Substantia nigra (tissue), 51 donors: ENCODE measurements at places on chromosomes 1 and 21.

DNA sequence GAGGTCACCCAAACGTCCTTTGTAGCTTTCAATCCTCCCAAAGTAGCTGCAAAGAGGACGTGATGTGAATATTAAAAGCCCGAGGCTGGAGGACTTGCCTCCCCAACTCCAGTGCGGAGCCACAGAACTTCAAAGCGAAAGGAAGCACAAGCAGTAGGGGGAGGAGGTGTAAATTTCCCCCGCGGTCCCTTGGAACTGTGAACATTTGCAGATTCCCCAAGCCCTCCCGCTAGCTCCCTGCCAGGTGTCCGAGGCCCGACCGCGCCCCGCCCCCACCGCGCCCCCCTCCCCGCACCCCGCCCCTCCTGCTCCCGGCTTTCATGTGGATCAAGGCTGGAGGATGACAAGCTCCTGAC, 41.5 kb upstream of the HAO2 start:
- DNase-seq = no peak

DNA sequence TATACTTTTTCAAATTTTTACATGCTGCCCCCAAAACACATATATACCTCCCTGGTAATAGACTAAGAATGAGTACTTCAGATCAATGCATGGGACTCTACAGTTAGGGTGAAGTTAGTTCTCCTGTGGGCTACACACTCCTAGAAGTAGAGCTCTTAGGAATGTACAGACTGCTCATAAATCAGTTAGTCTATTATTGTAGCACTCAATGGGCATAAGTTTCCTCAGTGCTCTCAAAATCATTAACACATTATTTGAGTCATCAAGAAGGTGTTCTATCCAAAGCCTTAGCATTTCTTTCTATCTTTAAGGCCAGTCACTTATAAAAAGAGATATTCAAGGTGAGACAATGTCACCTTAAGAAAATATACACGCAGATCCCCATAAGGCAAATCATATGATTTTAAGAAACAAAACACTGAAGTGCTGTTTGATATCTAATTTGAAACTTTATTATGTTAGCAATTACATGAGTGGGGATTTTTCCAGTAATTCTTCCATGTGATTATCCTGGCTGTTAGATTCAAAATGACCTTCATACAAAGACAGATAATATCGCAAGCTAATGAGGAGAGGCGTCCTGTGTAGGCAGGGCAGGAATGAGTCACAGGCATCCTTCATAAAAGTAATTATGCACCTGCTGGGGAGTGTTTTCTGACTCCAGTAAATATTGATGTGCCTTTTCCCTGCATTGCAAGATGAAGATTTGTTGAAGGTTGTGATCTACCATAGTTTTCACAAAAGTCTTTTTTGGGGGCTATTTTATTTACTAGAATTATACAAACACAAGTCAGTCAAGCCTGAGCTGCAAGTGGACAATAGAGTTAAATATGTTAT, 167.2 kb upstream of the ATP1B1 start:
- DNase-seq = no peak

DNA sequence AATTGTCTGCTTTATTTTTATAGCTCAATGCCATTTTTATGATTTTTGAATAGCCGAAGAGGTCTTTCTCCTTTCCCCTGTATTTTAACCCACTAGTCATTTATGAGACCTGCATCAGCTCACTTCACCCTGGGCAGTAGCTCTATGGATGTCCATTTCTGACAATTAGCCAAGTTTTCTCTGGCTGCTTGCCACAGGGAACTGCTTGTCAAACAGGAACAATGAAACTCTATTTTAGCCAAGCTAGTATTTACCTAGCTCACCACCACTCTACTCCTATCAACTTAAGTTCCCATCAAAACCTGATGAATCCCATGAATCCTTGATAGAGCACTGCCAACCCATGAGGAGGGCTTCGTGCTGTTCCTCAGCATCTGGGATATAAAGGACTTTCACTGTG, 406.7 kb downstream of the RWDD3 start:
- DNase-seq = no peak

DNA sequence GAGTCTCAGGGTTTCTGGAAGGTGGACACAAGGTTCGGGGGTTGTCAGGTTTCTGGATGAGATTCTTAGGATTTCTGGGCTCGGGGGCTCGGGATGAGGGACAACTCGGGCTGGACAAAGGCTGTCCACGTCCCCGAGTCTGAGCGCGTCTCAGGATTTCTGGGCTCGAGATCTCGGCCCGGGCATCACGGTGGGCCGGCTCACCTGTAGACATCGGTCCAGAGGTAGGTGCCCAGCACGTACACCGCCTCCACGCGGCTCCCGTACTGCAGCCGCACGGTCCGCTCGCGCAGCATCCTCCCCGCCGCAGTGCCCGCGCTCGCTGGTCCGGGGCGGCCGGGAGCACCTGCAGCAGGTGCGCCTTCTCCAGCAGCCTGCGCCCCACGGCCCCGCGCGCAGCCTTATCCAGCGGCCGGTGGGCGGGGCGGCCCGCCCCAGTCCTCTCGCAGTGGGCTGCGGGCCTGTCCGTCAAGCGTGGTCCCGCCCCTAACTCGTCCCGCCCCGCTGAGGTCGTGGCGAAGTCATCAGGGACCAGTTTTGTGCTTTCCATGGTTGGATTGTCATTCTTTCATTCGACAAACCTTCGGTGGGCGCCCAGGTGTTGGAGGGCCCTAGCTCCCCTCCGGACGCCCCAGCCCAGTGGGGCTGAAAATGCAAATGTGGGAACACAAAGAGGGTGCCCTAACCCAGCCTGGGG, at the start of gene PADI2:
Gene PADI2, minus strand, starts transcription at position 376 of the 697 bp plus-strand sequence. Its CDS starts 80 bp downstream, at position 296.
- DNase-seq = no peak

DNA sequence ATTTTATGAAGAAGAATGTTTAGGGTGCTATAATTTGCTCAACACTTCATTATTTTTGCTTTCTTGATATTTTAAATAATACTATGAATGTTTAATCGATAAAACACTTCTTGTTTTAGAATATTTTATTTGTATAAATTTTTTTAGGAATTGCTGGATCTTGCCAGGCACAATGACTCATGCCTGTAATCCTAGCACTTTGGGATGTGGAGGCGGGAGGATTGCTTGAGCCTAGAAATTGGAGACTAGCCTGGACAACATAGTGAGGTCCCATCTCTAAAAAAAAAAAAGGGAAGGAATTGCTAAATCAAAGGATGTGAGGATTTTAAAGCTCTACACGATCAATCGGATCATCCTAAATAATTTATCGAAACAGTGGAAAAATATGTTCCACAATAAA, 17.6 kb downstream of the RNF11 start:
- no peak for DNase-seq

GRCh38 chr1:219806642-219807041, 121.7 kb downstream of the SLC30A10 start:
- no peak for DNase-seq

GRCh38 chr1:150761801-150762200, 3.8 kb downstream of the CTSS start:
- DNase-seq = no peak

GRCh38 chr1:244271004-244271403, 180.7 kb downstream of the ADSS2 start:
- DNase-seq = no peak

GRCh38 chr1:145878724-145879123, 6.9 kb downstream of the ANKRD35 start:
- no peak for DNase-seq

- DNase-seq = no peak
These were observed 58.8 kb downstream of the NAV1 start for GRCh38 chr1:201597551-201598230.

DNA sequence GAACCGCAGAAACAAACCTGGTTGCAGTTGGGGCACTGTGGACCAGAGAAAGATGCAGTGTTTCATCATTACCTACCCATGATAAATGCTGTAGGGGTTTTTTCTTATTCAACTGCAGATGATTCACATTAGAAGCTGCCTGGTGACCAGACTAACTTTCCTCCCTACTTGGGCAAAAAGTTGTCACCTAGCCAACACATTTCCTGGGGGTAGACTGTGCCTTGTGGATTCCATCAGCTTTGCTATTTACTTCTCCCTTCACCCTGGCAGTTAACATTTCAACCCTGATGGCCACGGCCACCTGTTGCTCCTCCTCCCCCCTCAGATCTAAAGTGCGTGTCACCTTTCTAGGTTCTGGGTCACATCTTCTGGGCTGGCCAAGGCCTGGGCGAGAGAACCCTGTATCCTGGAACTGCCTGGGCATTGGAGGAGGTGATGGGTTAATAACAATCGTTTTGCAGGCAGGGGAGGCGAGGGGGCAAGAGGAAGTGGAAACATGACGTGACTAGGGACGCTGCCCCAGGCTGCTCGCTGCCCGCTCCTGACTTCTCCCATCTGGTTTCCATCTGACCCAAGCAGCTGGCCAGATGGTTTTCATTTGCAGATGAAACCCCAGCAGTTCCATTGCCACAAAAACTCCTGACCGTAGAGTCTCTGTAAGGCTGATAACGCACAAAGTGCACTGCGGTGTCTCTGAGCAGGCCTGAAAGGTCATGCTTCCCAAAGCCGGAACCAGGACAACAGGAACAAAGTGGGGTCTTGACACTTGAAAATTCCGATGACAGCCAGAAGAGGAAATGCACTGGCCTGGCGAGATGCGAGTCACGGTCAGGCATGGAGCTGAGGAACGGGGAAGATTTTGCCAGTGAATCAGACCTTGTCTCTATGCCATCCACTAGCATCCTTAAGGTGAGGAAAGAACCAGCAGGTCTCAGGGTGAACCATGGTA, 36.6 kb downstream of the CAPZB start:
- DNase-seq = no peak

- DNase-seq = no peak
These were observed 48.0 kb upstream of the LRRC52 start for GRCh38 chr1:165495858-165496205.

GRCh38 chr1:33407352-33408092, 23.4 kb downstream of the PHC2 start:
- DNase-seq = no peak

DNA sequence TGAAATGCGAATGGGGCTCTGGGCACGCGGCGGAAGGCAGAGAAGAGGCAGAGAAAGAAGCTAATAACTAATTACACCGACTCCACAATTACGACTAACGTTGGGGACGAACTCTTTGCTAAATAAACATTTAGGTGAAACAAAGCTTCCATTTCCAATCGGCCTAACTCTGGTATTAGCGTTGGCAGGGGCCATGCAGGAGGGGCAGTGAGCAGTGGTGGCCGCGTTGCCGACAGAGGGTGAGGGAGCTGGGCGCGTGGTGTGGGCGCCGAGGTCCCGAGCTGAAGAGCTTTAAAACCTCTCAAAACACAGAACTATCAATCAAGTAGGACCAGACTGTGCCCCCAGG, 553 bp upstream of the NDUFV3 start:
- no peak for DNase-seq

DNA sequence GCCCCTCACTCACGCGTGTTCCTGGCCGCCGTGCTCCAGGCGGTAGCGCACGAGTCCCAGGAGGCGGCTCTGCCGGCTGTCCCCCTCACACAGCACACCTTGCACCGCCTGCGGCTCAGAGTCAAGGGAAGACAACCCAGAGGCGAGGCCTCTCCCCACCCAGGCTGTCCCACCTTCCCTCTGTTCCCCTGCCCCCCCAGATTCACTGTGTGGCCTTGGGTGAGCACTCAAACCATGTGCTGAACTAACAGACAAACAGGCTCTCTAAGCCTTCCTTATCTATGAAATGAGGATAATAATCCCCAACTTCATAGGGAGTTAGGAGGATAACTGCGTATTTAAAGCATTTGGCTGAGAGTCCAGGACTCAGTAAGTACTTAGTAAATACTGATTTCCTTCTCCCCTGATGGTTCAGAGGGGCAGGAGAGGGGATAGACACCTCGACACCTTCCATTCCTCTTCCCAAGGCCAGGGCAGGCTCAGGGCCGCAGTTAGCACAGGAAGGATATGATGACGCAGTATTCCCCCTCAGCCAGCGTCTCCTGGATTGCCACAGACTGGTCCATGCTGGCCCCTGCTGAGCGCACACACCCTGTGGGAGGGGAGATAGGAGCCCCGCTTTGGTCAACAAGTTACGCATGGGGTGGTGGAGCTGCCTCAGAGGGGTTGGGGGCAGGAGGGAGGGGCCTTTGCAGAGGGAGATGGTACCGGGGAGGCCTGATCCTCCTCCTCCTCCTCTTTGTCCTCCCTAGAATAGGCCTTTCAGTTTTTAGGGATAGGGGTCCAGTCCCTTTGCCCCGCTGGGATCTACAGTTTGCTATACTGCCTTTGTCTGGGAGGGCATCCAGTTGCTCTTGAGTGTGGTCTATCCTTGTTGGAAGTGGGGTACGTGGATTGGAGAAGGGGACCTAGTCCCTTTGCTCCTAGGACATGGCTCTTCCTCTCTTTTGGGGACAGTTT, 830 bp downstream of the INPP5B start:
- peak; percentile 32 for DNase-seq

DNA sequence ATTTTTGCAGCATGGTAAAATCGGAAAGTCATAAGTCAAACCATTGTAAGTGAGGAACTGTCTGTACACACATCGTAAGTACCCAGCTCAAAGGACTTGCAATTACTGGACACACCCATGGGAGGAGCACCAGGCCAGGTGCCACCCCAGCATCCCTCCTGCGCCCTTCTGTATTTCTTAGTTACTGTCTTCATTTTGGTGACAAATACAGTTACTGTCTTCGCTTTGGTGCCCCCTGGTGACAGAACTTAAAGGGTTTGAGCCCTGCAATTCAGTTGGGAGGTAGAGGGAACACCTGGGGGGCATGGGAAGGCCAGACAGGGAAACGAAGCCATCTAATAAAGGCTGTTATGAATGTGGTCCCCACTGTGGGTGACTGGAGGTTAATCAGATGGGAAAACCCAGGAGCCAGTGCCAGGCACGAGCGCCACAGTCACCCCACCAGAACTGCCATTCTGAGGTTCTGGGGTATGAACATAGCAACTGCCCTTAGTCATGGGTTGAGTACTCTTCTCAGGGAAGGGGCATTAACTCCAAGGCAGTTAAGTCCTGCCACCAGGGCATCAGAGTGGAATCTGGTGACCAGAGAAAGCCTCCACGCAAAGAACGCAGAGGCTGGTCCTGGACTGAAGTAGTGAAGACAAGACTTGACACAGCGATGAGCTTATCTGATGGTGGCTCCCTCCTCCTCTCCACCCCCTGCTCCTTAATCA, 612.9 kb downstream of the PTPRU start:
- no peak for DNase-seq

DNA sequence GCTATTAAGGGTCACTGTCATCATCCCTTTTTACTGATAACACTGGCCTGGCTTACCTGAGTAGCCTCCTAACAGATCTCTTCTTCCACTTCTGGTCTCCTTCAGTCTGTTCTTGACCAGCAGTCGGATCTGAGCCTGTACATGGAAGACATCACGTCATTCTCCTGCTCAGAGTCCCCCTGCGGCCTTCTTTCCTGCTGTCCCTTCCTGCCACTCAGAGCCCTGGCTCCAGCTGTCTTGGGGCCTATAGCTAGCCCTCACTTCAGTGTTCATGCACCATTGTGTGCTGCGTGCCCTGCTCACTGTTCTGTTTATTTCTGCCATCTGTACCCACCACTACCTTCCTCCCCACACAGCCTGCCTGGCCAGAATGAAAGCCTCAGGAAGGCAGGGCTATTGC, 8.4 kb downstream of the ADARB1 start:
- DNase-seq = no peak

- DNase-seq = no peak
These were observed 531.6 kb downstream of the PTPRU start for GRCh38 chr1:29767769-29768425.

GRCh38 chr1:91765880-91766443, 120.0 kb downstream of the TGFBR3 start:
- DNase-seq = no peak
